CD4-positive, alpha-beta T cell treated with Interleukin-4 for 4 hours (primary cell): ENCODE measurements at places on chromosomes 4 and X.

DNA sequence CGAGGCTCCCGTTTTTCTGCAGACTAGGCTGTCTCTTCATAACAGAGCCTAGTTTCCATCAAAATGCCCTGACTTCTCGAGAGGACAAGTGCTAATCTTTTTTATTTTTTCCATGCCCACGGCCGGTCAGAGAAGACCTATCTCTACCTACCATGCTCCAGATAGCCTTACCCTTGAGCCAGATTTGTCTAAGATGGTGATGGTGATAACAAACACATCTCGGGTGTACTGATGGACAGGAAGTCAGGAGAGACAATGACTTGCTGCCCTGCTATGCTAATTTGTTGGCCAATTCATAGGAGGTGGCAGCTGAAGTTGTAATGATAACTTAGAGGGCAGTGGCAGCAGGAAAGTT is 42.2 kb upstream of the NKRF start:
- no peak for DNase-seq

- no peak for DNase-seq
Observed at GRCh38 chr4:137249112-137249511, 283.2 kb downstream of the PCDH18 start.

DNA sequence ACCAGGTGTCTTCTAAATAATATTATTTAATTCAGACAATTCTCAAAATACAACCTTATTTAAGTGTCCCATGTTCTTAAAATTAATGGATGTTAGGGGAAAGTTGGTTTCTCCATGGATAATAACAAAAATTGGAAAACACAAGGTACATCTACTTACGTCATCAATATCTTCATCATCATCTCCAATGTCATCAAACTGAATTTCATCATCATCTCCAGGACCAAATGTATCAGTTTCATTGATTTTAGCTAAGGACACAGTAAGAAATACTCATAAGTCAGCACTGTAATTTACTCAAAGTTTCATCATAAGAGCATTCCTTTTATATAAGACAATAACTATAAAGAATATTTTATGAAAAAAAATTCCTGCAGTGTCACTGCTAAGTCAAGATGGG is 11.3 kb downstream of the EIF1AX start:
- DNase-seq: no peak

DNA sequence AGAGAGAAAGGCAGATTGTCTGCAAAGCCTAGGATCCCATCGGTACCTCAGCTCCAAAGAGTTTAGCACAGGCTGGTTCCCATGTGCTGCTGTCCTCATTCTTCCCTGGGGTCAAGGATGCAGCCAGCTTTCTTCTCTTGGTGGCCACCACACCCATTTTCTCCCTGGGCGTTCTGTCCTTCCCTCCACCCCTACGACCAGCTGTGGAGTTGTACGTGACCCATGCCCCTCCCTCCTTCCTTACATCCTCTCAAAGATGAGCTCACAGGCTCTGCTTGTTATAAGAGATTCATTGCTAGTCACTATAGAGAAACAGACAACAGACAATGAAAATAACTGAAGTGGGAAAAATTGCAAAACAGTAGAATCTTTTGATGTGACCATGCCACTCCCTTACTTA is 74.0 kb upstream of the KLF3 start:
- no peak for DNase-seq

GRCh38 chr4:68021185-68021584 is 57.9 kb upstream of the TMPRSS11A start:
- DNase-seq: no peak

GRCh38 chr4:20043991-20044390 is 207.7 kb upstream of the SLIT2 start:
- no peak for DNase-seq

GRCh38 chr4:158033416-158034120 is 139.3 kb downstream of the GASK1B start:
- DNase-seq: no peak

- DNase-seq: no peak
Observed at GRCh38 chrX:72358313-72358712, 52.6 kb upstream of the CITED1 start.

DNA sequence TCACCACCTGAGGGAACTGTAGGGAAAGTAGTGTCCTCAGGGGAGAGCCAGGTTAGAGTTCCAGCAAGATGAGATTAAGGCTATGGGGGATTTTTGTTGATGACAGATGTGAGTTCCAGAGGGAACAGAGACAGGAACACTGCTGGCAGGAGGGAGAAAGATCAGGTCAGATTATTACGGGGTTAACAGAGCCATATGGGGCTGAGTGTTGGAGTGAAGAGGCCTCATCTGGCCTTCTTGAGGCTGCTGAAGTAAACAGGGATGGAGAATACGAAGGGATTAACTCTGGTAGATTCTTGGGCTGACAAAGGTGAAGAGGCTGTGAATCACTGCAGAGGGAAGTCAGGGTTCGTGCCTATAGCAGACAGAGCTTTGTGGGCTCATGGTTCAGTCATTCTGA is 47.9 kb upstream of the POU4F2 start:
- DNase-seq: no peak

- no peak for DNase-seq
Observed at GRCh38 chrX:148612431-148612830, 112.0 kb downstream of the AFF2 start.

DNA sequence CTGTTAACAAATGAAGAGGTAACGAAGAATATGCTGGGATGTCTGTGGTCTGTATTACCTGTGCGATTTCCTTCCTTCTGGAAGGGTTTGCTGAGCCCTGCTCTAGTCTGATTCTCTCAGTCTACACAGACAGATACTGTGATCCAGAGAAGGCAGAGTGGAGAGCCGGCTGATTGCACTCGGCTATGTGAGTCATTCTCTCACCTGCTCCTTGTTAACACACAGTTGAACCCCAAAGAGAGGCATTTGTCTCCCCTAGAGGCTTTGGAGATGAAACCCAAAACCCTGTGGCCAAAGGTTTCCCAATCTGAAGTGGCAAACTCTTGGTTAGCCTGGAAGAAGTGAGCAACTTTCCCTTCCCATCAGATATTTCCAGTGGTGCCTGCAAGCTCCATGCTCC is 78.1 kb upstream of the GPC4 start:
- DNase-seq: no peak

DNA sequence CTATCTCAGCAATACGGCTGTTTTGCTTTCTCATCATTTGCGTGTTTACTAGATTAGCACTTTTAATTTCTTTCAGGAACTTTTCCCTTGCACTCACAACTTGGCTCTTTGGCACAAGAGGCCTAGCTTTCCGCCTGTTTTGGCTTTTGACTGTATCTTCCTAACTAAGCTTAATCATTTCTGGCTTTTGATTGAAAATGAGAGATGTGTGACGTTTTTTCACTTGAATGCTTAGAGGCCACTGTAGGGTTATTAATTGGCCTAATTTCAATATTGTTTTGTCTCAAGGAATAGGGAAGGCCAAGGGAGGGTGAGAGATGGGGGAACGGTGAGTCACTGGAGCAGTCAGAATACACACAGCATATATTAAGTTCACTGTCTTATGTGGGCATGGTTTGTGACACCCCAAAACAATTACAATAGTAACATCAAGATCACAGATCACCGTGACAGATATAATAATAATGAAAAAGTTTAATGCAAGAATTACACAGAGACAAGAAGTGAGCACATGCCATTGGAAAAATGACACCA is 27.3 kb downstream of the MND1 start:
- DNase-seq: no peak

- no peak for DNase-seq
Observed at GRCh38 chr4:147480891-147481576, at the start of gene EDNRA. TSS of gene EDNRA (plus strand) at chr4:147481097. CDS start at chr4:147485682, 4,585 bp downstream.

- DNase-seq: no peak
Observed at GRCh38 chr4:176664964-176665363, 127.8 kb downstream of the VEGFC start.

DNA sequence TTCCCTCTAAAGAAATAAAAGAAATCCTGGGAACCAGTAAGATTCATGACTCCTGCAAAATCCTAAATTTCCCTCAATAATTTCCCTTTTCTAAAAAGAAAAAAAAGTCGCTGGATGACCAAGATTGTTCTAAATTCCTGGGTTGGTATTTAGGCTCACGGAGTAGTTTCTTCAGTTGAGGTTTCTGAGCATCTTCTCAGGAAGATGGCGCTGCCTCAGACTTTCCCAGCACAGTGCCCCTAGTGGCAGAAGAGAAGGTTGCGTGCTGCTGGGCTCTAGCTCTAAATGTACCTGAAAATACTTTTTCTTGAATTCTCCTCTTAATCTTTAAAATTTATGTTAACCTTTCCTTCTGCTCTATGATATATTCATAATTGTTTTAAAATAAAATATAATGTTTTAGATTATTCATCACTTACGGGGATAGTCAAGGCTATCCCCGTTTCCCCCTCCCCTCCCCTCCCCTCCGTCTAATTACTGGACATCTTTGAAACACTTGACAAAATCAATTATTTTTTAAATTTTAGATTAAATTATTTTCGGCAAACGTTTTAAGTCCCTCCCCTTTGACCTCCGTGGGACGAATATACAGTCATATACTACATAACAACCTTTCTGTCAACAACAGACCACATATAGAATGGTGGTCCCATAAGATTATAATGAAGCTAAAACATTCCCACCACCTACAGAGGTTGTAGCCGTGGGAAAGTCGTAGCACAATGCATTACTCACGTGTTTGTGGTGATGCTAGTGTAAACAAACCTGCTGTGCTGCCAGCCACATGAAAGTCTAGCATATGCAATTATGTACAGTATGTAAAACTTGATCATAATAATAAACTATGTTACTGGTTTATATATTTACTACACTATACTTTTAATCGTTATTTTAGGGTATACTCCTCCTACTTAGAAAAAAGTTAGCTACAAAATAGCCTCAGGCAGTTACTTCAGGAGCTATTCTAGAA is 41.0 kb upstream of the GATB start:
- peak; percentile 56 for DNase-seq

DNA sequence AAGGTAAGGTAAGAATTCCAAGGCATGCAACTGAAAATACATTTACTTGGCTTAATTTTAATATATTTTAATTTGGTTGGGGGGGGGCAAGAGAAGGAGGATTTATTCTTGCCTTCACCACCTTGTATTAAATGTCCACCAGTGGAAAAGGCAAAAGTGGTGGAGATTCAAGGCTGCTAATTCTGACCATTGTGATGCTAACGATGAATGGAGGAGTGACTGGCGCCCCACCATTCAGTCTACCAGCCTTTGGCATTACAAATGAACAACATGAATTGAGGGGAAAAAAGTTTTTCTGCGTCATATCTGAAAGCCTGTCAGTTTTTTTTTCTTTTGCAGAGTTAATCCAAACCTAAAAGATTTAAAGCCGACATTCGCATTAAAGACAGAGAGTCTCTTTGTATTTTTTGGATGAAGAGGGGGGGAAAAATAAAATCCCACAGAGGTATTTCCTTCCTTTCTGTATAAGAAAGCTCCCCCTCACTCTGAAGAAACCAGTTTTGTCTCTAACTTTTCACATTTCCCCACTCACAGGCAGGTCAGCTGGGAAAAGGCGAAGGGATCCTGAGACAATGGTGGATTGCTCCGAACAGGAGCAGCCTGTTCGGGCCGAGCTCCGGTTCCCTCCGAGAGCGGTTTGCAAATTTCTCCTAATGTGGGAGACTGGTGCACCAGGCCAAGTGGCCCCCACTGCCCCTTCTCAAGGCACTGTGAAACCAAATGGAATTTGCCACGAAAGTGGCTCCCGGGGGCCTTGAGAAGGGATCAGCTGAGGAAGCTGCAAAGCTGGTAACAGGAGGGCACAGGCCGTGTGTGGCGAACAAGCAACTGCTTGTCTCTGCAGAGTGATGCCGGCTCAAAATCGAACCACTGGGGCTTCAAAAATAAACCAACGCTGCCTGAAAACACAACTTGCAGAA is 28.1 kb downstream of the SHISA3 start:
- DNase-seq: no peak

DNA sequence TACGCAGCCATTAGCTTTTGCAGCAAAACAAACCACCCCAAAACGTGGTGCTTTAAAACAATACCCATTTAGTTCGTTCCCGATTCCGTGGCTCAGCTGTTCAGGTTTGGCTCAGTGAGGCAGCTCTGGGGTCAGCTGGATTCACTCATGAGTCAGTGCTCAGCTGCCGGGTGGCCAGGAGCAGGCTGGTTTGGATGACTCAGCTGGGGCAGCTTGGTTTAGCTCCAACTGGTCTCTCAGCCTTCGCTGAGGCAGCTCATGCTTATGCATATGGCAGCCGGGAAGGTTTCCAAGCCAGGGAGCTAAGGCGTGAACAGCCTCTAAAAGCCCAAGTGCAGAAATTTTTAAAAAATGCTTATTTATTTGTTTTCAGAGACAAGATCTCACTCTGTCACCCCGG is 13.3 kb upstream of the CD99 start:
- no peak for DNase-seq

DNA sequence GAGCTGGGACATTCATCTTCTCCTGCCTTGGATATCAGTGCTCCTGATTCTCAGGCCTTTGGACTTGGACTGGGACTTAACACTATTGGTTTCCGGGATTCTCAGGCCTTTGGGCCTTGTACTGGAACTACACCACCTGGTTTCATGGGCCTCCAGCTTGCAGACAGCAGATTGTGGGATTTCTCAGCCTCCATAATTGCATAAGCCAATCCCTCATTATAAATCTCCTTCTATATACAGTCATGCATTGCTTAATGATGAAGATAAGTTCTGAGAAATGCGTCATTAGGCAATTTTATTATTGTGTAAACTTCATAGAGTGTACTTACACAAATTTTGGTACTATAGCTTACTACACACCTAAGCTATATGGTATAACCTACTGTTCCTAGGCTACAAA is 8.9 kb upstream of the CCNG2 start:
- no peak for DNase-seq

- DNase-seq: no peak
Observed at GRCh38 chr4:97978791-97979488, 164.3 kb downstream of the STPG2 start.

GRCh38 chr4:3713346-3713745 is 52.8 kb upstream of the ADRA2C start:
- DNase-seq: no peak

DNA sequence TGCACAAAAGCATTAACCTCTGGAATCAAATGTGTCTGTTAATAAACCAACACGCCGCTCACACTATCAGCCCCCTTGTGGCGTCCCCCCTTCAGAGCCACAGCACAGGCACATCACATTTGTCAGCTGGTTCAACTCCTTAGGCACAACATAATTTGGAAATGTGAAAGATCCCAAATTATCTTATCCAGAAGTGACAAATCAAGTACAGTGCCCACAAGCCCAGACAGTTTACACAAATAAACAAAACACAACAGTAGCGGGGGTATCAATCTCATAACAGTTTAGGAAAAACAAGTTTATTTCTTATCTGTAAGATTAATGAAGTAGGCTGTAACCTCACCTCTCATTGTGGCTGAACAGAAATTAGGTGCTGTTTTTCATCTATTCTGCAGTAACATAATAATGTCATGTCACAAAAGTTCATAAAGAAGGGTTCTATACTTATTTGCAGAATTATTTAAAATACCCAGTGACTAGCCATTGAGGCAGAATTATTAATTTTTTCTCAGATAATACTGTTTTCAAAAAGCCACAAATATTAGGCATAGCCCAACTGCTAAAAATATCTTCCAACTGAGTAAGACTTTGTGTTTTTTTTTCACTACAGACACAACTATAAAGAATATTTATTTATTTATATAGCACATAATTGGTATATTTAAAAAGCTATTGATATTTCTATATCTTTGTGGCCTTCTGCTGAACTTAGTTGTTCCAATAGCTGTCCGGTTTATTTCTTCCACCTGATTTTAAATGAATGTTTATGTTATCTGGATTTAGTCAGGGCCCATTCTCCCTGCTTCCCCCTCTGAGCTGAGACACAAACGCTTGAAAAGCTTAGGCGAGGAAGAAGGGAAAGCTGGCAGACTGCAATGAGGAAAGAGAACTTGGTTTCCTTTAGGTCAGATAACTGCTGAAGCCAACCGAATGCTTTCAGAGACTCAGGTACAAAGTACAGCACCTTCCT is 214.7 kb downstream of the QDPR start:
- no peak for DNase-seq

GRCh38 chrX:46328133-46328532 is 217.1 kb downstream of the ZNF674 start:
- DNase-seq: no peak
